ENCODE measurements at places on chromosomes 16 and 17.

GRCh38 chr16:28604186-28604565 is 5.7 kb downstream of the SULT1A1 start:
- peaks cover 3% of the 10 kb centered on the region for H3K36me3 ChIP-seq
- H3K27ac ChIP-seq: no peak overlapping the region
- no peak for DNase-seq
- no peak overlapping the region for H3K4me3 ChIP-seq

- H3K4me3 ChIP-seq: no peak overlapping the region
- H3K27ac ChIP-seq: no peak overlapping the region
- H3K27me3 ChIP-seq: no peaks in the 10 kb centered on the region
- H3K4me1 ChIP-seq: peaks cover 35% of the 10 kb centered on the region
- H3K36me3 ChIP-seq: no peaks in the 10 kb centered on the region
These were observed 2.4 kb upstream of the ACSF2 start for GRCh38 chr17:50423553-50424159.

- H3K36me3 ChIP-seq: peaks cover 2% of the 10 kb centered on the region
- no peak for DNase-seq
- H3K27me3 ChIP-seq: peaks cover 21% of the 10 kb centered on the region
- H3K27ac ChIP-seq: peak overlapping the region; percentile 52
- H3K4me3 ChIP-seq: no peak overlapping the region
These were observed 472.1 kb upstream of the C16orf82 start for GRCh38 chr16:26594666-26595065.

GRCh38 chr17:61285526-61286320 is 113.9 kb upstream of the TBX2 start:
- H3K4me1 ChIP-seq: peaks cover 19% of the 10 kb centered on the region
- no peak overlapping the region for H3K4me3 ChIP-seq
- H3K27me3 ChIP-seq: no peaks in the 10 kb centered on the region
- H3K27ac ChIP-seq: no peak overlapping the region

GRCh38 chr17:54754560-54754959 is 146.1 kb upstream of the TOM1L1 start:
- peaks cover 2% of the 10 kb centered on the region for H3K27me3 ChIP-seq
- H3K36me3 ChIP-seq: no peaks in the 10 kb centered on the region

DNA sequence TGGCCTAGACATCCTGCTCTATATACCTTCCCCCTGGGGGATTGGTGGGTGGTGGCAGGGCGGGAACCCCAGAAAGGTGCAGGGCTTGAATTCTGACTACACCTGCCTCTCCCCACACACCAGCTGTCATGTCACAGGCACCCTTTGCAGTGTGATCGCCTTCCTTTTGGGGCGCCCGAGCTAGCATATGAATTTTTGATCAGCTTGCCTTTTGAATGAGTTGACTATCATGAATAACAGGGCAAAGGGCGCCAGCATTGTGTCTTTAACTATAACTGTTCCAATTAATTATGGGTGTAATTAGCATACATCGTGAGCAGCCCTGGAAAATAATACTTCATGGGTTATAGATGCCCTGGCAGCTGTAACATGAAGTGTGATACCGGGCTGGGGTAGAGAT is 72.7 kb downstream of the CYLD start:
- no peaks in the 10 kb centered on the region for H3K36me3 ChIP-seq
- H3K27ac ChIP-seq: no peak overlapping the region
- no peak overlapping the region for H3K4me3 ChIP-seq
- H3K4me1 ChIP-seq: no peaks in the 10 kb centered on the region

DNA sequence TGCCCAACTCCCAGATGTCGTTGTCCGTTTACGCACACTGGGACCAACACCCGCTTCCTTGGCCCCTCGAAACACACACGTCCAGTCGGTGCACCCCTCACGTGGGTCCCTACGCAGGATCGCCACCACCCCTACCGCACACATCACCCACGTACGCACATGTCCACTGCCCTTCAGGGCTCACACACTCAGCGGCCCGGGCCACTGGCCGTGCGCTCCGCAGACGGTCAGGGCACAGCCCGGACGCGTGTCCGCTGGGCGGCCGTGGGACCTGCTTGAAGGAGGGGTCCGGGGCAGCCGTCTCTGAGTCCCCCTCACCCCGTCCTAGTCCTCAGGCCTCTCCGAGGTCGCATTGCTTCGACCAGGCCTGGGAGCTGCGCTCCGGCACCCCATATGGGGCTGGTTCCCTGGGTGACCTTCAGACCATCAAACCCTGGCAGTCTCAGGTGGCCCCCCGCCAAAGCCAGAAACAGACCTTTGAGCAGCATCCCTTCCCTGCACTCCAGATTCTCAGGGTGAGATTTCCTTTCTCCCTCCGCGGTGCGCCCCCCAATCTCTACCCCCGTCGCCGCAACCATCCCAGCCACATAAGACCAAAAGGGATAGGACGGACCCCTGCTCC is 914 bp upstream of the GPRC5B start:
- H3K4me3 ChIP-seq: peak overlapping the region; percentile 71
- no peaks in the 10 kb centered on the region for H3K36me3 ChIP-seq
- peak; percentile 18 for DNase-seq
- H3K4me1 ChIP-seq: peaks cover 26% of the 10 kb centered on the region
- H3K27ac ChIP-seq: no peak overlapping the region

DNA sequence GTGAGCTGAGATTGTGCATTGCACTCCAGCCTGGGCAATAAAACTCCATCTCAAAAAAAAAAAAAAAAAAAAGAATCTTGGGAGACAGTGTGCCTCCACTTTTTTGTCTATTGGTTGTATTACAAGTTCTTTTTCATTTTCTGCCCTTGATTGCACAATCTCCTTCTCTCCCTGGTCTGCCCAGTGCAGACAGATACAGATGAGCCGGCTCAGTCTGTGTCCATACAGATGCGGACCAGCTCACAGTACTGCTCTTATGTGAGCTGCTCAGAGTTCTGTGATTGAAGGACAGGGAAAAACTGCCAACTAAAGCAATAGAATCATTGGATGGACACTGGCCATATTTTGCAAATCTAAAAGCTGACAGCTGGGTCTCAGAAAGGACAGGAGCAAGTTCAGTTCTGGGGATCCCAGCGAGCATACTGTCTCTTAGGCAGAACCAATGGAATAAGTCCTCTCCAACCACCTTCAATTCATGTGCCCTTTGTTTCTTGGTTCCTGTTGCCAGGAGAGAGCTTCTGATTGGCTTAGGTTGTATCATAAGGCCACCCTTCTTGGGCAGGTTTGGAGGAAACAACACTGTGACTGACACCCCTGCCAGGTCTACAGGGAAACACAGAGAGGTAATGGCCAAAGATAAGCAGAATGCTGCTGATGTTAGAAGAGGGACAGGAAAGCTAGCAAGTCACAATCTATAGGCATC is 495.6 kb upstream of the HSBP1 start:
- H3K27me3 ChIP-seq: peaks cover 11% of the 10 kb centered on the region
- H3K36me3 ChIP-seq: no peaks in the 10 kb centered on the region
- no peak overlapping the region for H3K4me3 ChIP-seq
- no peak overlapping the region for H3K27ac ChIP-seq
- no peaks in the 10 kb centered on the region for H3K4me1 ChIP-seq

- H3K4me3 ChIP-seq: no peak overlapping the region
- H3K27ac ChIP-seq: no peak overlapping the region
- H3K36me3 ChIP-seq: peaks cover 17% of the 10 kb centered on the region
- H3K4me1 ChIP-seq: peaks cover 6% of the 10 kb centered on the region
These were observed 42.5 kb upstream of the ATP2A3 start for GRCh38 chr17:4006745-4007211.

DNA sequence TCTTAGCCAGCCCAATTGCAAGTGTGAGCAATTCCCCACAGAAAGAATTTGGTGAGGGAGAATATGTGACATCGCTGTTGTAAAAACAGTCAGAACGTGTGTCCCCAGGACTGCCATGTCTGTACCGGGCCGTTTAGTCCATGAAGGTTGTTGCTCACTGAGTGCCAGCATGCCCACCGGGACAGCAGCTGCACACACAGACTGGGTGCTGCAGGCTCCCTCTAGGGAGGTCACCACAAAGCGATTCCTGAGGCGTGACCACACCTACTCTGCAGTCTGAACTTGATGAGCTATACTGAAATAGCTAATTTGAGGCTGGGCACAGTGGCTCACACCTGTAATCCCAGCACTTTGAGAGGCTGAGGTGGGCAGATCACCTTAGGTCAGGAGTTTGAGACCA is 44.1 kb upstream of the ADORA2B start:
- no peaks in the 10 kb centered on the region for H3K27me3 ChIP-seq
- H3K4me1 ChIP-seq: peaks cover 14% of the 10 kb centered on the region
- no peak for DNase-seq
- H3K27ac ChIP-seq: no peak overlapping the region

GRCh38 chr17:8060274-8060673 is 21.4 kb downstream of the ALOX15B start:
- peak; percentile 69 for DNase-seq
- H3K4me1 ChIP-seq: peaks cover 4% of the 10 kb centered on the region
- peaks cover 60% of the 10 kb centered on the region for H3K27me3 ChIP-seq
- H3K36me3 ChIP-seq: no peaks in the 10 kb centered on the region

GRCh38 chr16:86961171-86961601 is 356.0 kb downstream of the C16orf95 start:
- H3K27me3 ChIP-seq: peaks cover 7% of the 10 kb centered on the region
- no peaks in the 10 kb centered on the region for H3K36me3 ChIP-seq
- H3K27ac ChIP-seq: no peak overlapping the region
- no peak for DNase-seq
- no peak overlapping the region for H3K4me3 ChIP-seq

DNA sequence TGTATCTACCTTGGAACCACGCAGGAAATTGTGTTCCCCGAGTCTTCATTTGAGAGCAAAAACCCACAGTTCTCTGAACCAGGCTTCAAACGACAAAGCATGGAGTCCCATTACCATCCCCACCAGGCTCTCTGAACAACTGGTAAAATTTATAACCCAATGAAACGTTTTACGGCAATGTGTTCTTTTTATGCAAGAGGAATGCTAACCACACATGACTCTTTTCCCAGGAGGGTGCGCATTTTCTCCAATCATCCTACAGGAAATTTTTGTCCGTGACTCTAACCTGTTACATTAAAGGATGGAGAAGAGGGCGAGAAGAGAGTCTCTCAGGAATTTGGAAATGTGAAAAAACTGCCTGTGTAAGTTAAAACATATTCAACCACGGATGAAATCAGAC is 17.8 kb downstream of the STX8 start:
- H3K27me3 ChIP-seq: no peaks in the 10 kb centered on the region
- no peak overlapping the region for H3K27ac ChIP-seq
- H3K4me3 ChIP-seq: no peak overlapping the region
- H3K4me1 ChIP-seq: no peaks in the 10 kb centered on the region
- no peak for DNase-seq
- peaks cover 5% of the 10 kb centered on the region for H3K36me3 ChIP-seq

GRCh38 chr16:73232555-73233328 is 184.8 kb upstream of the ZFHX3 start:
- no peaks in the 10 kb centered on the region for H3K36me3 ChIP-seq
- no peaks in the 10 kb centered on the region for H3K4me1 ChIP-seq
- H3K27me3 ChIP-seq: no peaks in the 10 kb centered on the region
- no peak overlapping the region for H3K4me3 ChIP-seq

GRCh38 chr16:46962629-46963028 is 10.8 kb downstream of the DNAJA2 start:
- peaks cover 36% of the 10 kb centered on the region for H3K4me1 ChIP-seq
- no peak for DNase-seq
- H3K27ac ChIP-seq: peak overlapping the region; percentile 88
- peaks cover 65% of the 10 kb centered on the region for H3K36me3 ChIP-seq
- no peak overlapping the region for H3K4me3 ChIP-seq

DNA sequence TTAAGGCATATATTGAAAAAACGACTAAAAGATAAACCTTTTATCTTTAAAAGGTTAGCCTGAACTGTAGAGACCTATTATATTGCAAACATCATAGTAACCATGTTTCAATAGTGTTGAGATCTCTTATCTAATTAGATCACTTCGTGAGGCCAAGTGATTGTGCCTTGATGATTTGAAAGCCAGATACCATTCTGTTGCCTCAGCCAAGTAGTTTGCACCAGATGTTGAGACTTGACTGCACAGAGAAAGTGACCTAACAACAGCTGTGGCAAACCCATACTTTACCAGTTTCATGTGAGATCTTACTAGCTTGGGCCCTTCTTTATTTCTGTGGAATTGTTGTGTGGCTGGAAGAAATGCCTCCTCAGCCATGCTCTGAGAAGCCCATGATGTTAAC is 717.3 kb downstream of the KCNJ2 start:
- no peaks in the 10 kb centered on the region for H3K4me1 ChIP-seq
- H3K4me3 ChIP-seq: no peak overlapping the region
- DNase-seq: no peak
- H3K27ac ChIP-seq: no peak overlapping the region
- peaks cover 3% of the 10 kb centered on the region for H3K27me3 ChIP-seq

- no peak for DNase-seq
- no peak overlapping the region for H3K27ac ChIP-seq
- peaks cover 12% of the 10 kb centered on the region for H3K36me3 ChIP-seq
- H3K4me1 ChIP-seq: no peaks in the 10 kb centered on the region
- H3K27me3 ChIP-seq: no peaks in the 10 kb centered on the region
These were observed 22.4 kb downstream of the ALDH3A2 start for GRCh38 chr17:19670908-19671307.

GRCh38 chr17:1298606-1299005 is 19.1 kb downstream of the TRARG1 start:
- no peak overlapping the region for H3K27ac ChIP-seq
- H3K36me3 ChIP-seq: peaks cover under 1% of the 10 kb centered on the region
- peaks cover 48% of the 10 kb centered on the region for H3K4me1 ChIP-seq
- H3K4me3 ChIP-seq: no peak overlapping the region

- no peaks in the 10 kb centered on the region for H3K27me3 ChIP-seq
- no peak for DNase-seq
- H3K27ac ChIP-seq: peak overlapping the region; percentile 23
- peaks cover 86% of the 10 kb centered on the region for H3K4me1 ChIP-seq
- peak overlapping the region; percentile 13 for H3K4me3 ChIP-seq
These were observed 70.8 kb downstream of the KANSL1 start for GRCh38 chr17:46122486-46122871.

DNA sequence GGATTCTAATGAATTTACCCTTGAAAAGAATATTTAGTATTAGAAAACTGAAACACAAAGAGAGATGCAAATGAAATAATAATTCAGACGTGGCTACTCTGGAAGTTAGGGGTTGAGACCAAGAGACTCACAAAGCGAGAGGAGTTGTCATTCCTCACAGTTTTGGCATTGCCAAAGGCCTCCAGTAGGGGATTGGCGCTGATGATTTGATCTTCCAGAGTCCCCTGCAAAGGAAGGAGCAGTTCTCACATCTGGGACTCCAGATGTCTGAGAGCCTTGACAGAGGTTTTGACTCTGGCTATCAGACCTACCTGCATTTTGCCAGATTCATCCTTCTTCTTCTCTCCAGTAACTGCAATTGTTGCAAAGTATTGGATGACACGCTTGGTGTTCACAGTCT is 6.6 kb downstream of the MYH8 start:
- no peaks in the 10 kb centered on the region for H3K4me1 ChIP-seq
- H3K27ac ChIP-seq: no peak overlapping the region
- peaks cover 7% of the 10 kb centered on the region for H3K27me3 ChIP-seq
- DNase-seq: no peak
